ENCODE measurements at places on chromosomes 16 and 17.

GRCh38 chr16:68642436-68643101, 2.5 kb upstream of the CDH3 start:
- no peak overlapping the region for H3K4me3 ChIP-seq
- H3K27me3 ChIP-seq, result peaks cover 78% of the 10 kb centered on the region
- H3K4me1 ChIP-seq, result peaks cover 4% of the 10 kb centered on the region
- no peak overlapping the region for H3K27ac ChIP-seq
- no peaks in the 10 kb centered on the region for H3K36me3 ChIP-seq

- H3K27me3 ChIP-seq, result peaks cover 31% of the 10 kb centered on the region
- H3K36me3 ChIP-seq, result no peaks in the 10 kb centered on the region
- H3K4me3 ChIP-seq, result no peak overlapping the region
- DNase-seq, result no peak
- H3K27ac ChIP-seq, result no peak overlapping the region
- H3K4me1 ChIP-seq, result no peaks in the 10 kb centered on the region
Observed at GRCh38 chr17:73513426-73513825, 130.8 kb downstream of the SDK2 start.

GRCh38 chr17:8844229-8845218, 22.9 kb downstream of the PIK3R6 start:
- no peaks in the 10 kb centered on the region for H3K4me1 ChIP-seq
- no peak overlapping the region for H3K27ac ChIP-seq

- DNase-seq, result no peak
- no peaks in the 10 kb centered on the region for H3K27me3 ChIP-seq
- no peak overlapping the region for H3K4me3 ChIP-seq
- peaks cover 50% of the 10 kb centered on the region for H3K36me3 ChIP-seq
- H3K4me1 ChIP-seq, result no peaks in the 10 kb centered on the region
Observed at GRCh38 chr17:47684535-47685193, 9.3 kb upstream of the TBKBP1 start.

- DNase-seq, result no peak
- H3K4me1 ChIP-seq, result no peaks in the 10 kb centered on the region
- no peak overlapping the region for H3K4me3 ChIP-seq
- H3K27ac ChIP-seq, result no peak overlapping the region
Observed at GRCh38 chr17:43553573-43553972, 7.4 kb upstream of the ETV4 start.

DNA sequence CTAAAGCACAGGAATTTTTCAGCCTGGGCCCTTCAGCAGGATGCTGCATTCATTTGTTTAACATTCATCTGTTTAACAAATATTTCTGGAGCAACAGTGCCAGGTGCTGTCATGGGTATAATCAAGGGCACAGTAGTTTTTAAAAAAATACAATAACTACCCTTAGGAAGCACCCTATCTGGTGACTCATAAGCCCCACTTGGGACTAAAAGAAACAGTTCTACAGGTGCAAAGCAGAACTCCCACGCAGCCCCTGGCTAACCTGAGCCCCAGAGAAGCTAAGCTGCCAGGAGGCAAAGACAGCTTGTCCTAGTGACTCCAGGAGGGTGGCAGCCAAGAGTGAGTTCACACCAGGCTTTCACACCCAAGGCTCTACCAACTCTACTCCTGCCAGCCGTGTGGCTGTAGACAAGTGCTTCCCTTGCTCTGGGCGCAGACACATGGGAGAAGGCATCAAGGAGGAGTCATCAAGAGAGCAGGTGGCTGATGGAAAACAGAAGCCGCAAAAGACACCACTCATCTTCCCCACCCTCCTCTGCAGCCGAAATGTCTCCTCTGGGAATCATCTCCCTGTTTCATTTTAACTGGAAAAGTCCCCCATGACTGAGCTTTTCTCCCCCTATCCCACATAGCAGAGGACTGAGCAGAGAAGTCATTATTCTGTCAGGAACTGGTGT, 14.4 kb downstream of the CUEDC1 start:
- DNase-seq, result no peak
- no peak overlapping the region for H3K4me3 ChIP-seq
- peaks cover 23% of the 10 kb centered on the region for H3K27me3 ChIP-seq
- H3K27ac ChIP-seq, result no peak overlapping the region

- H3K4me1 ChIP-seq, result peaks cover 14% of the 10 kb centered on the region
- H3K27ac ChIP-seq, result no peak overlapping the region
- H3K4me3 ChIP-seq, result no peak overlapping the region
- H3K36me3 ChIP-seq, result peaks cover 75% of the 10 kb centered on the region
- DNase-seq, result no peak
Observed at GRCh38 chr16:66735891-66736290, 15.5 kb downstream of the DYNC1LI2 start.

- DNase-seq, result no peak
- peaks cover 7% of the 10 kb centered on the region for H3K36me3 ChIP-seq
- H3K4me1 ChIP-seq, result peaks cover 10% of the 10 kb centered on the region
- peak overlapping the region; percentile 21 for H3K27ac ChIP-seq
- no peak overlapping the region for H3K4me3 ChIP-seq
Observed at GRCh38 chr17:82805823-82806222, 34.0 kb downstream of the ZNF750 start.

DNA sequence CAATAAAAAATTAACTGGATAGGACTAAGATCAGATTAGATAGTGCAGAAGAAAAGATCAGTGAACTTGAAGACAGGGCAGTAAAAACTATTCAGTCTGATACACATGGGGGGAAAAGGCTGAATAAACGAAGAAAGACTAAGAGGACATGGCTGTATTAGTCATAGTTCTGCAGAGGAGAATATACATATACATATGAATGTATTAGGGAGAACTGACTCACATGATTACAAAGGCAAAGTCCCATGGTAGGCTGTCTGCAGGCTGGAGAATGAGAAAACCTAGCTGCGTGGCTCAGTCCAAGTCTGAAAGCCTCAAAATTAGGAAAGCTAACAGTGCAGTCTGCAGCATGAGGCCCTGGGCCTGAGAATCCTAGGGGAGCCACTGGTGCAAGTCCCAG, 98.2 kb upstream of the GNAO1 start:
- no peak overlapping the region for H3K27ac ChIP-seq
- peaks cover 1% of the 10 kb centered on the region for H3K36me3 ChIP-seq
- H3K4me3 ChIP-seq, result no peak overlapping the region
- H3K27me3 ChIP-seq, result peaks cover 8% of the 10 kb centered on the region
- no peaks in the 10 kb centered on the region for H3K4me1 ChIP-seq
- DNase-seq, result no peak

- DNase-seq, result no peak
- H3K27ac ChIP-seq, result no peak overlapping the region
- H3K4me1 ChIP-seq, result peaks cover 30% of the 10 kb centered on the region
- H3K4me3 ChIP-seq, result no peak overlapping the region
Observed at GRCh38 chr17:51079049-51079448, 41.6 kb downstream of the SPAG9 start.

DNA sequence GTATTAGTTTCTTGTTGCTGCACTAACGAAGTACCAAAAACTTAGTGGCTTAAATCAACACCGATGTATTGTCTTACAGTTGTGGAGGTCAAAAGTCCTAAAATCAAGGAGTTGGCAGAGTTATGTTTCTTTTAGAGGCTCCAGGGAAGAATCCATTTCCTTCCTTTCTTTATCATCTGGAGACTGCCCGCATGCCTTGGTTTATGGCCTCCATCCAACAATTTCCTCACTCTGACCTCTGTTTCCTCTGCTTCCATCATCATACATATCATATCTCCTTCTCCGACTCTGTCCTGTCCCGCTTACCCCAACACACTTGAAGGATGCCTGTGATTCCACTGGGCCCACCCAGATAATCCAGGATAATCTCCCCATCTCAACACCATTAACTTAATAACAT, 627.8 kb downstream of the KCNJ2 start:
- H3K27me3 ChIP-seq, result no peaks in the 10 kb centered on the region
- H3K4me1 ChIP-seq, result no peaks in the 10 kb centered on the region
- no peak overlapping the region for H3K4me3 ChIP-seq
- no peak for DNase-seq
- no peaks in the 10 kb centered on the region for H3K36me3 ChIP-seq

DNA sequence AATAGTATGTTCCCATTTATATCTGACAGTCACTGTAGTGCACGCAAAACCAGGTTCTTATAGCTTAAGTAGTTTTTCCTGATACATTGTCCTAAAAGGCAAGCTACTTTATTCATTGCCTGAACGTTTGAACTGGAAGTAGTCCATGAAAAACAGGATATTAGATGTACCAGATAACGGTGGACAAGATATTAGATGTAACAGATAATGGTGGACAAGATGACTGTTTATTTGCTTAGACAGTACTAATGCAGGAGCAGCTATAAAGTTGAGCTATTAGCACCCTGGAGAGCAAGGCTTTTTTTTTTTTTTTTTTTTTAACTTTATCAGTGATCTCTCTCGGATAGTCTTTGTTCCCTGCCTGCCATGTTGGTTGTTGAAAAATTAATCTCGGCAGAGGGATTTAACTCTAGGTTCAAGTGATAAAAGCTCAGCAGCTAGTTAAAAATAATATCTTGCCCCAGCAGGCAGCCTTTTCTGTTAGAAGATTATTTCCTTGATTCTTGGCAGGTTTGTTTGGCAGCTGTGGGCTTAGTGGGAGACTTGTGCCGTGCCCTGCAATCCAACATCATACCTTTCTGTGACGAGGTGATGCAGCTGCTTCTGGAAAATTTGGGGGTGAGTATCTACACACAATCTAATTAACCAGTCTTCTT, 17.3 kb upstream of the TBKBP1 start:
- peaks cover 98% of the 10 kb centered on the region for H3K36me3 ChIP-seq
- peaks cover 7% of the 10 kb centered on the region for H3K4me1 ChIP-seq
- no peaks in the 10 kb centered on the region for H3K27me3 ChIP-seq

- no peak overlapping the region for H3K4me3 ChIP-seq
- peaks cover 44% of the 10 kb centered on the region for H3K4me1 ChIP-seq
- no peak overlapping the region for H3K27ac ChIP-seq
- no peak for DNase-seq
Observed at GRCh38 chr17:36945959-36946725, 2.6 kb upstream of the AATF start.

DNA sequence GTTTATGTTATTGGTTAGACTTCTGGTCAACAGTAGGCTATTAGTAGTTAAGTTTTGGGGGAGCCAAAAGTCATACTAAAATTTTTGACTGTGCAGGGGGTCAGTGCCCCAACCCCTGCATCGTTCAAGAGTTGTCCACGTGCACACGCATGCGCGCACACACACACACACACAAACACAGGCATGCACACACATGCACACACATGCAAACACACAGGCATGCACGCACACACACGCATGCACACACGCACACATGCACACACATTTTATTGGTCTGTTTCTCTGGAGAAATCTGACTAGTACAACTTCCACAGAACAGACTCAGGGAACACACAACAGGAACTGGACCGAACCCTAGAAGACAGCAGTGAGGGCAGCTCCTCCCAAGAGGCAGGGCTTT, 24.4 kb upstream of the USP10 start:
- peaks cover 2% of the 10 kb centered on the region for H3K36me3 ChIP-seq
- H3K27ac ChIP-seq, result no peak overlapping the region
- no peak overlapping the region for H3K4me3 ChIP-seq
- peaks cover 27% of the 10 kb centered on the region for H3K27me3 ChIP-seq

GRCh38 chr17:62705156-62705777, 77.8 kb downstream of the MRC2 start:
- no peaks in the 10 kb centered on the region for H3K4me1 ChIP-seq
- peaks cover 2% of the 10 kb centered on the region for H3K36me3 ChIP-seq
- peaks cover under 1% of the 10 kb centered on the region for H3K27me3 ChIP-seq
- no peak for DNase-seq
- no peak overlapping the region for H3K27ac ChIP-seq
- H3K4me3 ChIP-seq, result peak overlapping the region; percentile 69

DNA sequence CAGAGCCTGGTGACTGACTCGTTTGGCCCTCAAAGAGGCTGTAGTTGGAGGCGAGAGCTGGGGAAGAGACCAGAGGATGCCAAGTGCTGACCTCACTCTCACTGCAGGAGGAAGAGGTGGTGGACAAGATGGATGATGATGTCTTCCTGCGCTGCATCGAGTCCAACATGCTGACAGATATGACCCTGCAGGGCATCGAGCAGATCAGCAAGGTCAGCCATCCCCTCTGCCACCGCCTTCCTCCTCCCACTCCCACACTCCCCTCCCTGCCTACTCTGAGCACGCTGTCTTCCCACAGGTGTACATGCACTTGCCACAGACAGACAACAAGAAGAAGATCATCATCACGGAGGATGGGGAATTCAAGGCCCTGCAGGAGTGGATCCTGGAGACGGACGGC, 26.9 kb downstream of the POLR2A start:
- H3K27ac ChIP-seq, result peak overlapping the region; percentile 69
- H3K36me3 ChIP-seq, result peaks cover 82% of the 10 kb centered on the region
- H3K27me3 ChIP-seq, result no peaks in the 10 kb centered on the region
- H3K4me3 ChIP-seq, result no peak overlapping the region

DNA sequence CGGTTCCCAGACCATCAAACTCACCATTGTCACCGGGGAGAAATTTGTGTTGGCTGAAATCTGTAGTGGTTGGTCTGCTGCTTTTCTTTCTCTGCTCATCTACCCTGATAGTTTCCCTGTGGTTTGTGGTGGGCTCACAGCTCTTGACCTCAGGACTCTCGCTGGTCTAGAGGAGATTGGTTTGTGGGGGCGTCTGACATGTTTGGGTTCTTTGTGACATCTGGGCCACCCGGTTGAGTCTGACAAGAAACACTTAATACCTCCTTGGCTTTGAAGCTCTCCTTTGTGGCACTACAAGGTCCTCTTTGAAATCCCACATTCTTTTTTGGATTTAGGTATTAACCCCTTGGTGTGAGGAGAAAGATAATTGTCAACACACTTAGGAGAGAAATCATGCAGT, 662.0 kb downstream of the WWOX start:
- no peak overlapping the region for H3K27ac ChIP-seq
- DNase-seq, result no peak
- no peaks in the 10 kb centered on the region for H3K27me3 ChIP-seq
- peaks cover 2% of the 10 kb centered on the region for H3K36me3 ChIP-seq
- H3K4me3 ChIP-seq, result no peak overlapping the region

DNA sequence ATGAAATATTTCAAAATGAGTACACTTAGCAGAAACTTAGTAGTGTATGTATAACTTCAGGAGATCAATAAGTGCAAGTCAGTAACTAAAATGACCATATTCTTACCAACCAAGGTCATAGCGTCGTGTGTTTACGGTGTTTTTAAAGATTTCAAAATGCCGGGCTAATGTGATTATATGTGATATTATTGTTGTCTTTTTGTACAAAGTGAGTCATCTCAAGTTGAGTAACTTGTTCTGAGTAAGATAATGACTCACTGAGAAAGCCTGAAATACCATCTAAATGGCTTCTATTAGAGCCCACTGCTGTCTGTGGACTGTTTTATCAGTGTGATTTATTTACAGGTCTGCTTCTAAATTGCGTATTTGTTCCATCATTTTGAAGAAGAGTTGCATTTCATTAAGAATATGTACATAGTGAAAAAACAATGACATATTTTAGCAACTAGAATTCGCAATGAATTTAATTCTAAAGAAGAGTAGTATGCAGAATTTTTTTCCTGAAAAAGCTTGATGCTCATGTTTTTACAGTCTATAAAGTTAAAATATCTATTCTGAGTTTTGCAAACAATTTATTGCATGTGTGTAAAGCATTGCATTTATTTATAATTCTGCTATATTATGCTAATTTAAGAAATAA, 12.7 kb downstream of the KRT12 start:
- H3K4me1 ChIP-seq, result no peaks in the 10 kb centered on the region
- H3K36me3 ChIP-seq, result no peaks in the 10 kb centered on the region
- H3K27me3 ChIP-seq, result peaks cover 29% of the 10 kb centered on the region
- no peak for DNase-seq
- H3K4me3 ChIP-seq, result no peak overlapping the region
